ENCODE measurements at places on chromosomes 6 and 20. TPM values are rescaled to one million over a fixed set of nuclear protein-coding genes. Genes with fewer than 3 reads are reported as not detected.

GRCh38 chr6:154506582-154506981 is 3.9 kb downstream of the CNKSR3 start:
- ATAC-seq = no peak

DNA sequence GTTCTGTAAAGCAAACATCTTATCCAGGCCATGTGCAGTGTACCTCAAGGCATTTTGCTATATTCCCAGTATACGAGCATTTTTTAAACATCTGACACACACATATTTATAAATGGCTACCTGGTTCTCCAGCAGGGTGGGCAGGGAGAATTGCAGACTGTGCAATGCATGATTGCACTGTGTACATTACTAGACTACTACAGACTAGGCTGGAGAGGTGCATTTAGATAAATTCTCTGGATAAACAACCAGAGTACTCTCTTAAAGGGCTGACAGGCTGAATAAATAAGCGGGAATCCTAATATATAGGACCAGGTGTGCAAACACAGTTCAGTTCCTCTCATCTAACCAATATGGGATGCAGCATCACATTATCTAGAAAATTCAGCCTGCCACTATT is 428.3 kb upstream of the ARID1B start:
- ATAC-seq = no peak

- ATAC-seq = peak; percentile 34
These were observed 517.4 kb upstream of the JARID2 start for GRCh38 chr6:14728396-14729024.

- no peak for ATAC-seq
These were observed 37.8 kb downstream of the PTPRT start for GRCh38 chr20:43151901-43152300.

DNA sequence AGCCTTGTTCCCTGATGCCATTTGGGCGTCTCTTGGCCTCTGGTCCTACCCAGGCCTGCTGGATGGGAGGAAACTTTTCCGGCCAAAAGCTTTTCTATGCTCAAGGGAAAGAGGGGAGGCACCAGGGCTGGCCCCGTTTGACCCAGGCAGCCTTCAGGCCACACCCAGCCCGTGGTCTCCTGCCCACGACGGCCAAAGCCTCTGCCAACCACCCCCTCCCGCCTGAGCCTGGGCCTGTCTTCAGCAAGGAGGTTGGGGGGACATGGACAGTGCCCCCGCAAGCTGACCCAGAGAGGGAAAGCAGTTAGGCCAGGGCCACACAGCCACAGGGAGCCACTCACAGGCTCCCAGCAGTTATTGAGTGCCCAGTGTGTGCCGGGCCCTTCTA is 49.5 kb downstream of the SRC start:
- peak; percentile 32 for ATAC-seq

DNA sequence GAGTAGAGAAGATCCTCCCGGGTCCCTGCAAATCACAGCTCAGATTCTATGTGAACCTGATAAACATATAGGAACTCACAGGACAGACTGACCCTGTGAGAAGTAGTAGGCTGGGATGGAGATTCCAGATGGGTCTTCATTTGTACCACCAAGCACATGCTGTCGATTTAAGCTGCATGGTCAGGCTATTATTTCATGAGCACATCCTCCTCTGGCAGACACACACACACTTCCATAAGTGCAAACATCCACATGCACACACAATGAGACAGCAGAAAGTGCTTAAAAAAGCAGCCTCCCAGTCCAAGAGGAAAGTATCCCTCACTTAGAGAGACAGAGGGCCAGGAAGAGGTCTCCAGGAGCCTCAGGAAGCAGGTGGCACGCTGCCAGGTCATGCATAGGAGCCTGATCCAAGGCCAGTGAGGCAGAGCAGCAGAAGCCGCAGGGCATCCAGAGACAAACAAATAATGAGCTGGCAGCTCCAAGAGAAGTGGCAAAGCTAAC is 131.8 kb downstream of the UNC5CL start:
- ATAC-seq = no peak

DNA sequence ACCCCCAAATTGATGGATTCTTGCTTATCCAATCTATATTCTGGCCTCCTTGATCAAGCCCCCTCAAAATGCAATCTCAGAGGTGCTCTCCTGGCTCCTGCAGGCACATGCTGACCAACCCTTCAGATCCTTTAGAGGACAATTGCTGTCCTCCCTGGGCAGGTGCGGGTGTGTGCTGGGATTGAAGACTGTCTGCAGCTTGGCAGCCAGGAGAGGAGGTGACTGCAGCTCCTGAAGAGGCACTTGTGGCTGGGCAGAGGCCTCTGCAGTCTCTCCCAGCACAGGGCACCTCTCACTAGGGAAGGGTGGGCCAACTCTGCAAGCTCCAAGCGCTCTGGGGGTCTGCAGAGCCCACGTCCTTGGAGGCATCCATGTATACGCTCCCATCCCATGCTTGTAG is 28.5 kb downstream of the SUMO4 start:
- ATAC-seq = no peak

GRCh38 chr6:13655700-13656099 is 40.6 kb downstream of the NOL7 start:
- ATAC-seq = no peak

DNA sequence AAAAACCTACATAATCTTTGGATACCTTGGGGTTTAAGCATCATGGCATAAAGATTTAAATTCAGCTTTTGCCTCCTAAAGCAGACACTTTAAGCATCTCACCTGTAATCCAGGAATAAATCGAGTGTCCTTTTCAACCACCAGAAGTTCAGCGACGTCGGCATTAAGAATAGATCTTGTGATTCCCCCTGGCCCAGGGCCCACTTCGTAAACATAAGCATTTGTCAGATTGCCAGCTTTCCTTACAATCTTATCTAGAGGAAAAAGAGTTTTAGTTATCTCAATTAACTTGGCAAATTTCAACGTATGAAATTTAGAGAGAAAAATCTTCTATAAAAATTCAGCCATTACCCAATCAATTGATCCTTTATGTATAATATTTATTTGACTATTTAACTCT is 3.2 kb downstream of the TFB1M start:
- ATAC-seq = no peak

GRCh38 chr6:36949636-36950035 is 4.9 kb upstream of the PI16 start:
- ATAC-seq = no peak

DNA sequence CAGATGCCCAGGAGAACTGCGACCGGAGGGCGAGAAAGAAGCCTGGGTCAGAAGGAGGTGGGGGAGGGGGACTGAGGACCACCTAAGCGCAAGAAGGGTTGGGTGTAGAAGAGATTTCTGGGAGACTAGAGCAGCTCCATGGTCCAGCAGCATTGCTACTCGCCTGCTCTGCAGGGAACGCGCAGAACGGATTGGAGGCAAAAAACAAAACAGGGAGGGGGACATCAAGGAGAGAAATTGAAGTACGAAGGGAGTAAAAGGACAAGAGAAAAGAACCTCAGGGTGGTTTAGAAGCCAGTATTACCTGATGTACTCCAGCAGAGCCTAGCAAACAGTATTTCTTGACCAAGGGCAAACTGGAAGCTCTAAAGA is 537 bp upstream of the GABBR1 start:
- peak; percentile 2 for ATAC-seq

GRCh38 chr20:32661820-32662528 is 11.8 kb downstream of the C20orf203 start:
- ATAC-seq = no peak

- no peak for ATAC-seq
These were observed 69.9 kb downstream of the SGK1 start for GRCh38 chr6:134247844-134248580.

DNA sequence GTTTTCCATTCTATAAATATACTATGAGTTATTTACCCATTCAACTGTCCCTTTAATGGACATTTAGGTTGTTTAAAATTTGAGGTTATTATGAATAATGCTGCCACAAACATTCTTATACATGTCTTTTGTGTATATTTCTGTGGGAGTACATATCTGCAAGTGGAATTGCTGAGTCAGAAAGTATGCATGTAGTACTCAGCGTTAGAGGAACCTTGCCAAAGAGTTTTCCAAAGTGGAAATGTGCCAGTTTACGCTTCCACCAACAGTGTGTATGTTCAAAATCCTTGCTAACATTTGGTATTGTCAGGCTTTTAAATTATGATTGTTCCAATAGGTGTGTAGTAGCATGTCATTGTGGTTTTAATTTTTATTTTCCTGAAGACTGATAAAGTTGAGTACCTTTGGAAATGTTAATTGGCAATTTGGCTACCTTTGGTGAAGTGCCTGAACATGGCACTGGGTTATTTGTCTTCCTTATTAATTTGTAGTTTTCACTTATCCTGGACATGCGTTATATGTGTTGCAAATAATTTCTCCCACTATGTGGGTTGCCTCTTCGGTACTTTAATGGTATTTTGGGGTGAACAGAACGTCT is 341.2 kb downstream of the CD83 start:
- ATAC-seq = peak; percentile 55

DNA sequence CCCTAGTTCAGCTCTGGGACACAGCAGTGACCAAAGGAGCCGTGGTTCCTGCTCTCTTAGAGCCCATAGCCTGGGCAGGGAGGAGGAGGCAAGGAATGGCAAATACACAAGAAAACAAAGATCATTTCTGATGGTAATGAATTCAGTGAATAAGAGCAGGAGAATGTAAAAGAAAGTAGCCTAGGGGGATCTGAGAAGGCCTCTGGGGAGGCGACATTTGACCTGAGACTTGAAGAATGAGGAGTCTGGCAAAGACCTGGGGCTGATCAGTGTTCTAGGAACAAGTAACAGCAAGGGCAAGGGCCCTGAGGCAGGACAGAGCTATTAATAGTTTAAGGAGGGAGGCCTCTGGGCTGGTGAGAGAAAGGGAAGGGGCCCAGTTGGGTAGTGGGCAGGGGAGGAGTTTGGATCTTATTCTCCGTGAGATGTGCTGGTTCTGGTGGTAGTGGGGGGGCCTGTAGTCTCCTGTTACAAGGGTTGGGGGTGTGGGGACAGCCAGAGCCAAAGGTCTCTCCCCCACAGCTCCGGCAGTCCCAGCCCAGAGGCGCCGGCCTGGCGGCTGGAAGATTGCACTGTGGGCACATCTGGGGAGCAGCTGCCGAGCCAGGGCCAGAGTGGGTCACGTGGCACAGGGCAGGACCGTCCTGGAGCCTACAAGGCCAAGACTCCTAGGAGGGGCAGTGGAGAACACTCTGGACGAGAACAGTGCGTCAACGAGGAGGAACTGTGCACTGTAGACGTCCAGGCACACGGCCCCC is 9.3 kb upstream of the ID1 start:
- peak; percentile 94 for ATAC-seq

DNA sequence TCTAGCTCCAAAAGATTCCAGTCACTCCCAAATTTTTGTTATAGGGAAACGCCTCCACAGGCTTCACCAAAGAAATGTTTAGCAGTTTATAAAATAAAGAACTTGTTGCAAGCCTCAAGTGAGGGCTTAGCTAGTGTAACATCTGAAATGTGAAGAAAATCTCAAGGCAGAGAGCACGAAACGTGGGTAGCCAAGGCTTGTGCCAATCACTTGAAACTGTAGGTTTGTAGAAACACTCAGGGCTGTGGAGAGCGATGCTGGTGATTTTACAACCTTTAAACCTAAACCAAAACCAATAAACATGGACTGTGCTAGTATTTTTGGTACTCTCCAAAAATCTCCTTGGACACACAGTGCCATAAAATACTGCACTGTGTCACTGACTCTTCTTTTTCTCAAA is 108.1 kb upstream of the TRAF3IP2 start:
- no peak for ATAC-seq

GRCh38 chr6:37691904-37692806 is 5.5 kb downstream of the MDGA1 start:
- peak; percentile 62 for ATAC-seq

DNA sequence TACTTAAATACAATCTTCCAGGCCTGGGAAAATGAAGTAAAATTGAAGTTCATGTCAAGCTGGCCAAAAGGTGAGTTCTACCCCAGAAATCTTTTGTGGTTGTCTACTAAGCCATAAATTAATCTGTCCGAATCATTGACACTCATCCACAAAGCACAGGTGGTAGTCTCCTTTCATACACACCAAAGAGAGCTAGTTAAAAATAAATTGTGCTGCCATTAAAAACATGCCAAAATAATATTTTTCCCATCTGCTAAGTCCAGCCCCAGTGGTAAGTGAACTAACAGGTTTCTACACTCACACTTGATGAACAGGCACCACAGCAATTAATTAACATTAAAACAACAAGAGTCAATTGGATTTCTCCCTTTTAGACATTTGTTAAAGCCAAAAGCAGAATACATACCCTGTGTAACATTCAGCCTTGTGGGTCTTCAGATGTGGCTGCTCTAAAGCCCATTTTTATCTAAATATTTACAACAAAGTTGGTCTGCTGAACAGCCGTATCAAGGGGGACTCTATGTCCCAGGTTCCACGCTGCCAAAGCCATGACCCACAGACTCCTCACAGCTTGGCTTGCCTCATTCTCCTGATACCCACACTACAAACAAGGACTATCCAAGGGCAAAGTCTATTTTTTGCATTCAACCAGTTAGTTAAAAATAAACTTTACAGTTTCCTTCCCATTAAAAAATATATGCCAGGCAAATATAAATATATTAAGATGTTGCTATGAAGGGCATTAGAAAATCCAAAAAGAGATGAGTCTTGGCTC is 490.4 kb downstream of the BMP2 start:
- ATAC-seq = no peak

DNA sequence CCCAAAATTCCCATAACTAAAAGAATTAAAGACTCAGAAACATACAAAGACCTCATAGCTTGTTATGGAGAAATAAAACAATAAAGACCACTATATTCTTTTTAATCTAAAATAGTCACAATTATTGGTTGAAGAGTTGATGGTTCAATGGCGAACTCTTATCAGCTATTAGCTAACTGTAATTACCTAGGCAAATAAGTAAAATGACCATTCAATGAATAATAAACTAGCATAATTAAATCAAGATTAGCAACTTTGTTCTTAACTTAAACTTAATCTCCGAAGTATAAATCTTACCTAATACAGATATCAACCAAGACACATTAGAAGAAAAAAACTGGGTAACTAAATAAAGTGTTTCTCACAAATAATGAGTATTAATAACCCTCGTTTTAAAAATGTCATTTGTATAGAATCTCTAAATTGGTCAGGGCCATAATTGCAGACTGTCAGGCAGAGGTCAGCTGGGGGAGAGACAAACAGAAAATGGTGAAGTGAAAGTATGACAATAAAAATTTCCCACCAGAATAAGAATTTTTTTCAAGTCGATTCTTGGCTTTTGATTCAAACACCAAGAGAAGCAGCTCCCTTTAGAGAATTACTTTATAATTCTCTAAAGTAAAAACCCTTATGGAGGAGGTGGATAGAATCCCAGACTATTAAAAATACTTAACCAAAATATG is 1.7 kb downstream of the FKBP5 start:
- no peak for ATAC-seq

DNA sequence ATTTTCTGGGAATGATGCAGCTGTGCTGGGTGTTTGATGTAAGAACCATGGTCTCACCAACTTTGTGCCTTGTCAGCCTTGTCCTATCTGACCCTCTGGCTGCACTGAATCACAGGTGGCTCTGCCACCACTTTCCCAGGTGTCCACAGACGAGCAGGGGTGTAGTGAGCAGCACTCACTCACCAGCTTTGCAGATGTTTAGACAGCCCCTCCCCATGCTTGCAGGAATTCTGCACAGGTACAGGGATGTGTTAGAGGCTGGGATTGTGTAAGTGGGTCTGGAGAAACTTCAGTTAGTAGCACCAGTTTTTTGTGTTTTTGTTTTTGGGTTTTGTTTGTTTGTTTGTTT is 88.2 kb upstream of the NAA20 start:
- no peak for ATAC-seq

FAXC gene
- total RNA-seq = 23.2 TPM

CALHM4 gene
- total RNA-seq = not detected

COX4I2 gene
- 4.6 TPM for total RNA-seq

OR2J3 gene
- total RNA-seq = not detected

BMP5 gene
- total RNA-seq = 1.2 TPM

RSPH4A gene
- 0.40 TPM for total RNA-seq

SLC23A2 gene
- 11.5 TPM for total RNA-seq

B3GAT2 gene
- not detected for total RNA-seq

E2F3 gene
- total RNA-seq = 3.4 TPM
